ENCODE measurements at places on chromosomes 3 and 15. TPM values are rescaled to one million over a fixed set of nuclear protein-coding genes. Genes with fewer than 3 reads are reported as not detected.

DNA sequence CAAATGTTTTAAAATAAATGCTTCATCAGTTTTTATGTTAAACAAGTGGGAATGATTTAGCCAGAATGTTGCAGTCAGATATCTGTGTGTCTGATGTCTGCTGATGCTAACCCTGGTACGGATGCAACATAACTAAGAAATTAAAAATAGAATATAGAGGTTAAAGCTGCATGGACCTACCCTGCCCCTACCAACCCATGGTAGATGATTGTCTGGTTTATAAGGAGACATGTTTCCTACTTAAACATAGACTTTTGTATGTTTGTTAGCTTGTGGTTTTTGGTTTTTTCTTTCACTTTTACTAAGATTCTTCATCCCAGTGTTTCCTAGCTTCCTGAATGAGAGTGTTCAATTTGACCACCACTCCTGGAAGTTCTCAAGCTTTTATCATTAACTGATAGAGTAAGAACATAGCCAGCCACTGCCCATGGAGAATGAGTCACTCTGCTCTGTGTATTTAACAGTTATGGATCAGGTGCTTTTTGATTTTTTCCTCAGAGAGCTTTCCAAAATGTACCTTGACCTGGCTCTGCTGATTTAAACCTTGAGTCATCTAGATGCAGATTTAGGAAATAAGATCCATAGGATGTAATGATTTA, 70.7 kb upstream of the VEPH1 start:
- DNase-seq = no peak

DNA sequence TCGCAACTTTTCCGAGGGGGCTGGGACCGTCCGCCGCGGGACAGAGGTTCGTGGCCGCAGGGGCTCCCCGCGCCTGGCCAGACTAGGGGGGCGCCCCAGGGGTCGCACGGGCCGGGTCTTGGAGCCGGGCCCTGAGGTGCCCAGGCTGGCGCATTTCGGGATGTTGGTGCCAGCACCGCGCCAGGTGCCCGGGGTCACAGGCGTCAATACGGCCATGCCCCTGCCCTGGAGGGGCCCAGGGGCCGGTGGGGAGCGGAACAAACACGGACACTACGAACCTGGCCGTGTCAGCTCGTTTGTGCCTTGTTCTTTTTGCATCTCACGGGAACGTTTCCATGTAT, 366 bp downstream of the TM6SF1 start:
- DNase-seq = peak; percentile 30

- DNase-seq = no peak
Observed at GRCh38 chr15:41501931-41502794, 8.5 kb downstream of the ITPKA start.

DNA sequence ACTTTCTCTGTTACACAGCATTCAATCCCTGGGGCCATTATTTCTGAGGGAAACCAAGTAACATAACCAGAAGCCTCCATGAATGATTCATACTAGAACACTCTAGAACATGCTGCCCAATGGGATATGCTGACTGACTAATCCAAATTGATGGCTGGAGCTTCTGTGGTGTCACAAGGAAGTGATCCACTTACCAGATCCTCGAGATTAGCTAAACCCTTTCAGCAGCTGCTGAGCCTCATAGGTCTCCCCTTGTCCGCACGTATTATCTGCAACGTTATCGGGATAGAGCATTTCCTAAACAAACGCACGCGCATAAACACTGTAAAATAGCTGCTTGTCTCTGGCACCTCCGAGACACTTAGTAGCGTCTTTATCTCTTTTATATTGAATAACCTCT, 61.2 kb upstream of the PROK2 start:
- DNase-seq = no peak

GRCh38 chr15:75067123-75067830, 43.9 kb downstream of the PPCDC start:
- DNase-seq = no peak

The PRICKLE2 gene
- 4.1 TPM for total RNA-seq

- no peak for DNase-seq
Observed at GRCh38 chr15:84880007-84880406, 4.5 kb upstream of the SLC28A1 start.

GRCh38 chr3:152121270-152121636, 147.5 kb upstream of the MBNL1 start:
- no peak for DNase-seq

GRCh38 chr3:12953201-12953995, 112.0 kb upstream of the RPL32 start:
- DNase-seq = peak; percentile 29

DNA sequence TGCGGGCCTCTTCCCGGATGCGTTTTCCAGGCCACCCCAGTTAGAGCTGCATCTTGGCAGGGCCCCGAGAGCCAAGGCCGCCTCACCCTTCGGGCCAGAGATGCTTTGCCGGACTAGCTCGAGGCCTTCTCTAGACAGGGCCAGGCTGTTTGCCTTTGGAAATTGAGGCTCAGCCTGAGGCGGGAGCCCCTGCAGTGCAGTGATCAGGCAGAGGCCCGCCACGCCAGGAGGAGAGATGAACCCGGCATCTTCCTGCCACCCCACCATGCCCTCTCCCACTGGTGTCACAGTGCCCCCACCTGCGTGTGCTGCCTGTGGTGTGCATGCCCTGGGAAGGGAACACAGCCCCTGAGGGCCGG, 8.9 kb upstream of the ROPN1B start:
- no peak for DNase-seq

- DNase-seq = no peak
Observed at GRCh38 chr3:86152620-86153019, 838.3 kb downstream of the VGLL3 start.

The TM4SF1 gene
- total RNA-seq = 112 TPM

- DNase-seq = no peak
Observed at GRCh38 chr3:161221806-161222600, 892 bp downstream of the NMD3 start.

The CCR8 gene
- not detected for total RNA-seq

The RBPMS2 gene
- 213 TPM for total RNA-seq

GRCh38 chr15:31024330-31024729, 32.9 kb upstream of the MTMR10 start:
- DNase-seq = no peak

DNA sequence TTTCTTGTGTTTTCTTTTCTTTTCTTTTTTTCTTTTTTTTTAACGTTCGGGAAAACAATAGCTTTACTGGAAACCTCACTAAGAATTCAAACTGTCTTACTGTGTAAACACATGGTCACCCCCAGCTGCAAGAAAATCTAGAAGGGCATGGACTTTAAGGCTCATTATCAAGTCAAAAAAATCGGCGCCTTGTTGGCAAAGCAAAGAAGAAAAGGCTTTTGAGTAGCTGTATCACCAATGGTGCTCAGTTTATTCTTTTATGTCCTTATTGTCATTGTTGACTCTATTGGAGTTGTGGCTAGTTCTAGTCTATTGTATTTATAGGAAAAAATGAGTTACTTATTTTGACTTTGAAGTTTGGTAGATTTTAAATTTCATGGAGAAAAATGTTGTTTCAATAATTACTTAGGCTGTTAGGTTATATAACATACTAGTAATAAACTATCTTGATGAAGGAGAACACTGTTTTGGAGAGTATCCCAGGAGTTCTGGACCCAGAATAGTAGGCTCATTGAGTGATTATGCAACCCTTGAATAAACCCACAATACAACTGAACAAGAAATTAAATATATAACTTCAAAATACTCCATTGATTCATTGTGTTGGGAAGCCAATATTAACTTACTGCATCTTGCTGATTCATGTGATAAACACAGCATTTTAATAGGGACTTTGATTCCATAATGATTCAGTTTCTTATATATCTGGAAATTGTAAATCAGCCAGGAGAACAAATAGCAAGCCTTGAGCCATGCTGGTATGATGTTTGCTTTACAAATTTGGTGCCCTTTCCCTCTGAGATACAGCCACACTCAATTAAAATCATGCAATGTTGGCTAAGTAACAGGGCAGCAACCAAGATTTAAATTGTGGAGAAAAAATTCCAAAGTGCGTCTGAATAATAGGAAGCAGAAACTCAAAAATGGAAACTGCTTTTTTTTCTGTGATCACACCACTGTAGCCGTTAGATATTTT, 27.8 kb upstream of the GOLIM4 start:
- DNase-seq = no peak

- DNase-seq = no peak
Observed at GRCh38 chr3:167843481-167843880, 108.0 kb downstream of the SERPINI1 start.

The SOX14 gene
- total RNA-seq = not detected

The RPL39L gene
- 4.1 TPM for total RNA-seq

GRCh38 chr3:46677411-46677726, 16.1 kb downstream of the ALS2CL start:
- DNase-seq = peak; percentile 81

DNA sequence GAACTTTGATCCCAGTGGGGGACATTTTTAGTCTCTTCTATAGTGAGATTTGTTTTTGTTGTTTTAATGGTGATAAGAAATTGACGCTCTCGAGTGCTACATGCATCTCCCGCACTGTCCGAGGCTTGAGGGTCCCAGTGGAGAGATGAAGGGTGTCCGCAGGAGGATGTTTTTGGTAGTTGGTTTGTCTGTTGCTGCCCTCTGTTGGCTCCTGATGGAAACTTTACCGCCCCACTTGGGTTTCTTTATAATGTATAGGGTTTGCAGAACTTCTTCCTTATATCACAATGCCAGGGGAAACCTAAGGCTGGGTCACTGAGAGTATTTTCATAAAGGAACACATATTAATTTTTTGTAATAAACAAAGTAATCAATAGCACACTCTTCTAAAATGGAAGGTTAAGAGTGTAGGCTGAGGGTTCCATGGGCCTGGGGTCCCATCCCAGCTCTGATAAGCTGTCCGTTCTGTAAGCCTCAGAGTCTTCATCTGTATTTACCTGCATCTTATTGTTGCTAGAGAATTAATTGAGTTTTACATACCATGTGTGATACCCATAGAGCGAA, 185.3 kb upstream of the FEZF2 start:
- DNase-seq = no peak

DNA sequence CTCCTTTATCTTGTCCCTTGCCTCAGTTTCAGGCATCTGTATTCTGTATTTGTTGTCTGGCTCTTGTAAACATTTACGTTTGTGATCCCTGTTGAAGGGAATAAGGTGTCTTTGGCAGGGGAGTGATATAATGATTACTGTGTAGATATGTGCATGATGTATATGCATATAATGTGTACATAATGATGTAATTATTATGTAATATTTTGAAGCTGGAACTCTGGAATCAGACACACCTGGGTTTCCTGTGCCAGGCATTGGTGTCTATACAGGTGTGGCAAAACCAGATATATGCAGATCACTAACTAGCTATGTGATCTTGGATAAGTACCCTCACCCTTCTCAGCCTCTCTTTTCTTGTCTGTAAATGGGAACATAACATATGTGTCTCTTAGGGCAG, 241.2 kb upstream of the FEZF2 start:
- no peak for DNase-seq

DNA sequence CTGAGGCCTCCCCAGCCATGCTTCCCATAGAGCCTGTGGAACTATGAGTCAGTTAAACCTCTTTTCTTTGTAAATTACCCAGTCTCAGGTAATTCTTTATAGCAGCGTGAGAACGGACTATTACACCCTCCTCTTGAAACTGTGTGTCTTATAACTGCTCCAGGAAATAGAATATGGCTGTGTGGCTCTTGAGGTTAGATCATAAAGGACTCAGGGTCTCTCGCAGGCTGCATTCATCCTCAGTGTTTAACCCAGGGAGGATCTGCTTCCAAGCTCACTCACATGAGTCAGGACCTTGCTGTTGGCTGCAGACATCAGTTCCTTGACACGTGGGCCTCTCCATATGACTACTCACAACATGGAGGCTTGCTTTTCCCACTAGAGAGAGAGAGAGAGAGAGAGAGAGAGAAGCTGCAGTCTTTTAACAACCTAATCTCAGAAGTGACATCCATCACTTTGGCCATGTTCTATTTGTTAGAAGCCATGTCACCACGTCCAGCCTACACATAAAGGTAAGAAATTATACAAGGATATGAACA, 114.3 kb upstream of the UBE2E1 start:
- DNase-seq = no peak

GRCh38 chr15:99645951-99646350, 80.2 kb downstream of the MEF2A start:
- DNase-seq = no peak

DNA sequence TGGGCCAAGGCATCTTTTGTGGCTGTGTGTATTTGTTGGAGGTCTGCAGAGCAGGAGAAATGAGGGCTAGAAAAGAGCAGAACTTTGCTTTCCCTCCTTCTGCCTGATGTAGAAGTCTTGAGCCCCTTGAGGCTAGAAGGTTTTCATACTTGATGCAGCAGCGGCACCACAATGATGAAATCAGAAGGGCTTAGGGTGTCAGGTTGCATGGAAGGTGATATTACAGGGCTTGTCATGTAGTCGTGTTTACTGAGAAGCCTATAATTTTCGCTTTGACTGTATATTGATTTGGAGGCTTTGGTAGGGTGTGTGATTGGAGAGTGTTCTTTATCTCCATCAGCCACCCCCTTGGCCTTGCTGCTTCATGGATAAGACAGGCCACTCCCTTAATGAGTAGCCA, 339.8 kb downstream of the THSD4 start:
- DNase-seq = no peak

DNA sequence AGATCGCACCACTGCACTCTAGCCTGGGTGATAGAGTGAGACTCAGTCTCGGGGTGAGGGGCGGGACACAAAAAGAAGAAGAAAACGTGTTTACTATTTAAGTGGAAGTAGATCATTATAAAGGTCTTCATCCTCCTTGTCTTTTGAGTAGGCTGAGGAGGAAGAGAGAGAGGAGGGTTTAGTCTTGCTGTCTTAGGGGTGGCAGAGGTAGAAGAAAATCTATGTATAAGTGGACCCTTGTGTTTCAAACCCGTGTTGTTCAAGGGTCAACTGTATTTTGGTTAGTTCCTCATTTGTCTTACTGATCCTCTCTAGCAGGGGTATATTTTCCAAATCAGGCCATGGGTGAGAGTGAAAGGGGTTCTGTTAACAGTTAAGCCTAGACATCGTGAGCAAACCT, 40.1 kb downstream of the TRIM71 start:
- no peak for DNase-seq

The OCA2 gene
- total RNA-seq = 0.15 TPM

The GREM1 gene
- 0.52 TPM for total RNA-seq

The FHIT gene
- 18.2 TPM for total RNA-seq

DNA sequence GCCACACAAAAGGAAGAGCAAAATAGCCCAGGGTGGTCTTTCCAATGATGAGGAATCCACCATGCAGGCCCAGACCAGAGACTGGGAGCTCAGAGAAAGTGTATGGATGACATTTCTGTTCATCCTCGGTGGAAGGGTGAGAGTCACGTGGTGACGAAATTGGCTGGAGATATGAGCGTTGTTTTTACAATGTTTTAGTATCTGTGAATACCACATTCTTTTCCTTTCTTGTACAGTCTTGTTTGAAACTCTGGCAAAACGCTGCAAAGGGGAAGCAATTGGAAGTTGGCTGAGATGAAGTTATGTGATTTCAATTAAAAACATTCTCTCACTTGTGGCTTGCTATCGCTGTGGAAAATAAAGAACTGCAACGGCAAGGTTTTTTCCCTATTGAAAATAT, 137.5 kb downstream of the MAGI1 start:
- no peak for DNase-seq

DNA sequence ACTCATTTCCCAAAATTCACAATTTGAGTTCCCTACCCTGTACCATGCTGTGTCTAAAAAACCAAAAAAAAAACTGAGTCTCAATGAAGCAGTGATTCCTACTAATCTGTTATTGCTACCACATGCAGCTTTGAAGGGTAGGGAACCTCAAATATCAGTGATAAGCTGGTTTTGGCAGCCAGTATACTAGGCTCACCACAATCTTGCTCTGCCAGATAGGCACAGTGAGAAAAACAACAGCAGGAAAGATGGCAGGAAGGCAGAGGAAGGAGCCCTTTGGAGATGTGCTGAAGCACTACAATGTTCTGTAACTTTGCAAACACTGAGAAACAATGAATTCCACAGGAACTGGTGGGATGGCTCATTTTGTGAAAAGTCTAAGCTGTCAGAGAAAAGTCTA, 96.9 kb upstream of the UBP1 start:
- no peak for DNase-seq
